ENCODE measurements at places on chromosomes 1 and 21.

- no peak for DNase-seq
Observed at GRCh38 chr1:204711947-204712701, 26.6 kb upstream of the LRRN2 start.

DNA sequence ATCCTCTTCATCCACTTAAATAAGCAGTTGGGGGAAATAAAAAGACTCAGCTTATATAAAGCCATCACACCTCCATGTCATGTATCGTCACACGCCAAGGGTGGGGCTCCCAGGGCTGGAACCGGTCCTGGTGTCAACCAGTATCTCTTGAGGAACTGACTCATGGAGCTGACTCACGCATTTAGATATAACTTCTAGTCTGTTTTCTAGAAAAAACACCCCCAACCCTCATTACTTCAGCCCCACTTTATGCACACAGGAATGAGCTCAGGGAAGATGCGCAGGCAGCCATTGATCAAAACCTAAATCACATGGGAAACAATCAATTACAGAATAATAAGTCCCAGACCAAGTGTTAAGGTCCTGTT, 6.9 kb upstream of the IL22RA1 start:
- peak; percentile 51 for DNase-seq

DNA sequence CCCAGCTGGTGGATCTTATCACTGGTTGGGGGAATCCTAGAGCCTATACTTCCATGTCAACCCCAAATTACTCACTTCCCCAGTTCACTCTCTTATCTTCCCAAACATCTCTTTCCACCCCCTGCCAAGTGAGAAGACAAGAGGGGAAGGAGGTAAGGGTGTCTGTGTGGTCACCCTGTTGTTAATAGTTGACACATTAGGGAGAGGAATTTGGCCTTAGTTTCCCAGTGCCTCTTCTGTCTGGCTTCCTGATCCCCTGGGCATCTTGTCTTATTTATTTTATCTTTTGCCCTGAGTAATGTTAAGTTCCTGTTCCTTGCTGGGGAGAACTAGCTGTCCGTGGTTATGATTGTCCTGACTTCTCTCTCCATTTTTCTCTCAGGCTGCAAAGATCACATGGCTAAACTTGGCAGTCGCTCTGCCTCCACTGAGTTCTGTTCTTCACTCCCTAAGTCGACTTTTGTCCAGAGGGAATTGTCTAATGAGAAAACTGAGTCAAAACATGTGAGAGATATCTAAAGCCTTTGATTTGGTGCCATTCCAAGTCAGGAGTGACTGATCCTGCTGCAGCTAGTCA, 157.1 kb upstream of the SYT6 start:
- DNase-seq, result no peak

GRCh38 chr1:89191314-89191713, 7.4 kb downstream of the GBP4 start:
- DNase-seq, result no peak

- DNase-seq, result no peak
Observed at GRCh38 chr1:92065042-92065441, 10.2 kb downstream of the SETSIP start.

DNA sequence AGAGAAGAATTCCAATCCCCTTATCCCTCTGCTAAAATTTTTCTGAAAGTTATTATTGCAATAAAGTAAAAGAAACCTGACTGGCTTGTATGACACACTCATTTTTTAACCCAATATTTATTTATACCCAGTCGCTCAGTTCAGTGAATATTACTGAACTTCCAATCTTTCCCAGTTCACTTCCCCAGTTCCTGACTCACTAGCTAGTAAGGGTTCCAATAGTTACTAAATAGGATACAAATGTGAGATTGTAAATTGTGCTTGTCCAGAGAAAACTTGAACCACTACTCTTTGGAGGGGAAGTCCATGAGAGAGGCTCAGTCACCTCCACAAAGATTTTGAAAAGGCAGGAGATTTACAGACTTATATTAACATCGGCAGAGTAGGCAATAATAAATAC, 31.4 kb downstream of the PRDX6 start:
- no peak for DNase-seq

DNA sequence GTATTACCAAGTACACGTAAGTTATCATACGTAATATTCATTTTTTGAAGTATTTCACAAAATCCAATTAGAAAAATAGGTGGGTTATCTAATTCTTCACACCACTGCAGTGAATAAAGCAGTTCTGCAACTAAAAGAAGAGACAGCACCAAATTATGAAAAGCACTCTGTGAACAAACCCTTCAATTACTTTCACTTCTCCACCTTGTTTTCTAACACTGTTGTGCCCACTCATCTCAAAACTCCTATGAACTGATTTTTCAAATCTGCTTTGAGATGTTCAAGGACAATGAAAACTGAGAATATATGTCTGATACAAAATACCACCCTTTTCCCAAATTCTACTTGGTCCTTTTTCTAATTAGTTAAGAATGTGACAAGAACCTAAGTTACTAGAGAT, 39.4 kb downstream of the LTN1 start:
- DNase-seq, result no peak

DNA sequence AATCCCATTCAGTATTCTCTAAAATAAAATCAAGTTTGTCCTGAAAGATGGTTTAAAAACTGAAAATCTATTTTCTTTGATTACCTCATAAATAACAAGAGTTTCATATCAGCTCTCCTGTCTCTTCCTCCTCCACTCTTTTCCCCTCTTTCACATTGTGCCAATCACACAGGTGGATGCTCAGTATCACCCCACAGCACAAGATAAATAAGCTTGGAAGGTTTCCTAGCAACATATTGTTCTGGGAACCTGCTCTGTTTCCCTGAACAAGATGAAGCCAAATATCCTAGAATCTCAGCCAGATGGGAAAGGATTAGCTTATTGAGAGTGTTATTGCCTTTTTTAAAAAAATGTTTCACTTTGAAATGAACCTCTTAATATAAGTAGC, 45.7 kb upstream of the CACYBP start:
- DNase-seq, result no peak

DNA sequence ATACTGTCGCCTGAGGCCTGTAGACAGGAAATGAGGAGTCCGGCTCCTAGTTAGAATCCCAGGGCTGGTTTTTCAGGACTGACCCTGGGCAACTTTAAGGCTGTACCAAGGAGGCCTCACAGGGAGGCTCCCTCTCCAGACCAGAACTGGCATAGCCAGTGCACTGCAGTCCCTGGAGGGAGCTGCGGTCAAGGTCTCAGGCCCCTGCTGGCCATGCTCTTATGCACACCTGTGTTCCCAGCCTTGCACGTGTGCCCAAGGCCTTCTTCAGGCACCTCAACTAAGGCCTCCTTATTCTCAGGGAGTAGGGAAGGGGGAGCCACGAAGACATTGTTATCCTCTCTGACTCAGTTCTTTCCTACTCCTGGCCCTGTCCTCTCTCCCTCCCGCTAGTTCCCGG, 22.0 kb upstream of the IFNAR1 start:
- no peak for DNase-seq

- DNase-seq, result no peak
Observed at GRCh38 chr1:81459043-81459442, 341.7 kb upstream of the ADGRL2 start.

DNA sequence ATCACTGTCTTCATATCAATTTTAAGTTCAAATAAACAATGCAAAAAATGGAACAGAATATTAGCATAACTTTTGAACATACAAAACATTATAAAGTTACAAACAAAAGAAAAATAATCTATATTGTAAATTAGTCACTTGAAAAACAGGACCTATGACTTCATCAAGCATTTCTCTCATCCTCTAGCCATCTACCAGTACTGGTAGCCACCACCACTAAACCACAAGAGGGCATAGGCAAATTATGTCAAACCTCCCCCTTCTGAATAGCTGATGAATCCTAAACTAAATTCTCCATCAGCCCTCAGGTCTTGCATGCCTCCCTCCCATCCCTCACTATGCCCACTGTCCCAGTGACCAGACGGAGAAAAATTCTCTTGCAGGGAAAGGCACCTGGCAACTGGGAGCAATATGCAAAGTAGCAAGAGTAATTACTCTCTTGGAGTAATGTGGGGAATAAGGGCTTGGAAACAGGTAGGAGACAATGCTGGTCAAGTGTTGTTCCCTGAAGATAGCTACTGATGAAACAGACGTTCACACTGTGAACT, 37.1 kb downstream of the SSX2IP start:
- DNase-seq, result no peak

GRCh38 chr1:60510162-60510561, 436.6 kb upstream of the C1orf87 start:
- no peak for DNase-seq

- no peak for DNase-seq
Observed at GRCh38 chr1:188551176-188551575, 1722.4 kb downstream of the PLA2G4A start.

DNA sequence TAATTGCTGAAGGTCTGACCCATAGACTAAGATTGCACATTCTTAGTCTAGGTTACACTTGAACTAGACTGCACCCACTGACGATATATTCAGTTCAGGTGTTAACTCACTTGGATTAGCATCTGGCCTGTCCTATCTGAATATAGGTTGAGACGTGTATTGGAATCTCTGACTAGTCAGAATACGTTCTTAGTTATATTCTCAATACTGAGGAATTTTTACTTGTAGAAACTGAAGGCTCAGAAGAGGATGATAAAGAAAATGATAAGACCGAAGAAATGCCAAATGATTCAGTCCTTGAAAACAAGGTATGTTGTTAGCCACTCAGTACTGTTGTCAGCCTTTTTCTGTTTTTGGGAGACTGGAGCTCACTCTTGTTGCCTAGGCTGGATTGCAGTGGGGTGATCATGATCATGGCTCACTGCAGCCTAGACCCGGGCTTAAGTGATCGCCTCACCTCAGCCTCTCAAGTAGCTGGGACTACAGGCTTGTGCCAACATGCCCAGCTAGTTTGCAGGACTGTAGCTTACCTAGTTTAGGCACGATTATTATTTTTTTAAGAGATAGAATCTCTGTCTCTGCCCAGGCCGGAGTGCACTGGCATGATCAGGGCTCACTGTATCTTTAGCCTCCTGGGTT, 10.8 kb downstream of the CCDC17 start:
- no peak for DNase-seq

DNA sequence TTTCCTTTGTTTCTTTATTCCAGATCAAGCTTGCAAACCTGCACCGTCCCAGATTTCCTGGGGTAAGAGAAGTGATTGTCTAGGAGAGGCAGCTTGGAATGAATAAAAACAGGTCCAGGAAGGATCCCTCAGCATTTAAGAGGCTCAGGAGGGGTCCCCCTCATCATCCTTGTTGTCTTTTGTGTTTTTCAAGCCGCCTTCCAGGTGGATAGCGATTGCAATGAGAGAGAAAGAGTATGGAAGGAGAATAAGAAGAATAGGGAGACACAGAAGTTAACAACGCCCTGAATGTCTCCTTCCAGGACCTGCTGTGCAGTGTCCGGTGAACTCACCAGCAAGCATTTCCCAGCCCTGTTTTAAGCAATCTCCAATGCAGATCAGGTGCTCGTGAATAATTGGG, 8.5 kb downstream of the ERG start:
- no peak for DNase-seq

DNA sequence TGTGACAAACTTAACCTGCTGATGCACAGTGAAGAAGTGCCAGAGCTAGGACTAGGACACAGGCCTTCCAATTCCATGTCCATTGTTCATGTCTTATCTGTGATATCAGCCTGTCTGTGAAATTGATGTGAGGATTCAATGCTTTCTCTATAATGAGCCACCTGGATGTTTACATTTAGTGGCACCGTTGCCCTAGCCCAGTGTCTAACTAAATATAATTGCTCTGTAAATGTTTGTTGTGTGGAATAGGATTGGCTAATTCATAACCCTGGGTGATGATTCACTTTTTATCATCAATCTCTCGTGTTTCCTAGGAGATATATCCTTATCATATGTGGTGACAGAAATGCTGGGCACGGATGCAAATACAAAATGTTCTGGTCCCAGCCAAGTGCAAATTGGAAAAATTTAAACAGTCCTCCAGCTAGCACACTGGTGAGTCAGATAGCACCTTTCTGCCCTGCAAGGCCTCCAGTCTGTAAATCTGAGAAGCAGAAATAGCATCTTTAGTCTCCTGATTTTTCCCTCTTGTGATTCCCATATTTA, 46.9 kb upstream of the GNG12 start:
- DNase-seq, result no peak

DNA sequence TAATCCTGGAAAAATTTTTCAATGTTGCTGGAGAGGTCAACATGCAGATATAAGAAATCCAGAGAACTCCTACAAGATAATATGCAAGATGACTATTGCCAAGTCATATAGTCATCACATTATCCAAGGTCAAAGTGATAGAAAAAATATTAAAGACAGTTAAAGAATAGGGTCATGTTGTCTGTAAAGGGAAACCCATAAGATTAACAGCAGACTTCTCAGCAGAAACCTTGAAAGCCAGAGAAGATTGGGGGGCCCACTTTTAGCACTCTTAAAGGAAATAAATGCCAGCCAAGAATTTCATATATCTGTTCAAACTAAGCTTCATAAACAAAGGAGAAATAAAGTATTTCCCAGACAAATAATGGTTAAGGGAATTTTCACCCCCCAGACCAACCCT, 64.1 kb downstream of the PTGFR start:
- no peak for DNase-seq

GRCh38 chr21:25890001-25890400, 155.2 kb downstream of the GABPA start:
- no peak for DNase-seq

GRCh38 chr1:29305943-29306342, 69.6 kb downstream of the PTPRU start:
- DNase-seq, result no peak

DNA sequence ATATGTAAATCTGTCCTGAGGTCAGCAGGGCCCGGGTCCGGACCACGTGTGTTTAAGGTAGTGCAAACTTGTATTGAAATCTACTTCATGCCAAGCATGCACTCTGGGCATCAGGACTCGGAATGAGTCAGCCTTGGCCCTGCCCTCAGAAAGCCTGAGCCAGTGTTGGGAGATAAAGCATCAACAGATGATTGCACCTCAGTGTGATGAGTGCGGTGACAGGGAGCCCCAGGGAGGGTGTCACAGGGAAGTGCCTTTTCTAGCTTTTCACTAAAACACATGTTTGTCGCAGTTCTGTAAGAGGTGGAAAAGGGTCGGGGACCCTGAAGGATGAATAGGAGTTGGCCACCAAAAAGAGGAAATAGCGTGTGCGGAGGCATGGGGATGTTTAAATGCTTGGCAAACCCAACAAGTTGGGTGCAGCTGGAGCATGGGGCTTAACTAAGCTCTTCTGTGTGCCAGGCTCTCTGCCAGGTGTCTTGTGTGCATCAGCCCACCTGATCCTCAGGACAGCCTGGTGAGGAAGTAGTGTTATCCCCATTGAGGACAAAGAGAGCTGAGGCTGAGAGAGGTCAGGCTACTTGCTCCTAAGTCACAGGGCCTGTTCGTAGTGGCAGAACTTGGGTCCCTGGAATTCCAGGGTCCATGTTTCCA, 48.2 kb upstream of the EPB41 start:
- no peak for DNase-seq

- no peak for DNase-seq
Observed at GRCh38 chr1:240099329-240099728, 7.6 kb downstream of the FMN2 start.
